ENCODE measurements at places on chromosomes 11 and 22.

GRCh38 chr11:70031631-70032469, 46.3 kb upstream of the ANO1 start:
- no peak for DNase-seq

DNA sequence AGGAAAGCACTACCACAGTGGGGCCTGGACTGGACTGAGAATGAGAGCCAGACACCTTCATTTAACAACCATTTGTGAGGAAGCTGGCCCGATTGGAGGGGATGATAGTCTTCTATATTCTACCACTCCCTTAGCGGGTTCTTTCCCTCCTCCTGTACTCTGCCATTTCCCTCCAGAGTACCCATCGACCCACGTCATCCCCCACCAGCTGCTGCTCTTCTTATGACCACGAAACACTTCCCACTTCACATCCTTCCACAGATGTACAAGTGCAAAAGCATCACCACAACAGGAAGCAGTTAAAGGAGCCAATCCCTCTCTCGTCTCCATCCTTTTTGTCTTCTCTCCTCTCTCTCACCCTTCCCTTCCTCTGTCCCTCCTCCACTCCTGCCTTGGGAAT, 18.0 kb upstream of the UBASH3B start:
- DNase-seq = no peak

DNA sequence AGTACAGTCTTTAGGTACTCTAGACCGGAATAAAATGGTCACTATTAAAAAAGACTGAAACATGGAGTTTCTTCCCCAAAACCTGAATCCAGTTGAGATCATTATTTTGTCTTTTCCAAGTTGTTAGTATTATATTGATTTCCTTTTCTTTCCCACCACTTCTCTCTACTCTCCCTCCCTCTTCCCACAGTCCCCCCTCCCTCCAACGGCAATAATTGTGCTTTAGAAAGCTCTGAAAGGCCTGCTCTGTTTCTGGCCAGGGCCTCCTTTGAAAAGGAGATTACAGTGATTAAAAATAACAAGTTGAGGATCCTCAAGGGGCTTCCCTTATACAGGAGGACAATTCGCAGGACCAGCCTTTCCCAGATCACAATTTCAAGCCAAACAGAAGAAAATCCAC, 3.5 kb downstream of the SPON1 start:
- DNase-seq = no peak

GRCh38 chr11:14386895-14387480, 28.0 kb upstream of the RRAS2 start:
- no peak for DNase-seq

DNA sequence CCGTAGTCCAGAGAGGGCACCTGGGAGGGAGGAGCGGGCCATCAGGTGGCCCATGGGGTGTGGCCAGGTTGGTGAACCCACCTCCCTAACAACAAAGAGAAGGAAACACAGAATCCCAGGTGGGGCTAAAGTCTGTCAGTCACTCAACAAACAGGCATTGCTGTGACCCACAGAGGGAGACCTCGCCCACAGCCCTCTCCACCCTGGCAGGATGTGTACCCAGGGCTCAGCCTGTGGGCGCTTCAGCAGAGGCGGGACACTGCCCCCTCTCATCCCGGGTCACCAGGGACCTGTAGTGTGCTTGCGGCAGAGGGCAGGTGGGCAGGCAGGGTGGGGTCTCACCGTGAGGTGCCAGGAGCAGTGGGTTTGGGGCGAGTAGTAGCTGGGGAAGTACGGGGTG, 25.1 kb downstream of the TMPRSS6 start:
- DNase-seq = no peak

DNA sequence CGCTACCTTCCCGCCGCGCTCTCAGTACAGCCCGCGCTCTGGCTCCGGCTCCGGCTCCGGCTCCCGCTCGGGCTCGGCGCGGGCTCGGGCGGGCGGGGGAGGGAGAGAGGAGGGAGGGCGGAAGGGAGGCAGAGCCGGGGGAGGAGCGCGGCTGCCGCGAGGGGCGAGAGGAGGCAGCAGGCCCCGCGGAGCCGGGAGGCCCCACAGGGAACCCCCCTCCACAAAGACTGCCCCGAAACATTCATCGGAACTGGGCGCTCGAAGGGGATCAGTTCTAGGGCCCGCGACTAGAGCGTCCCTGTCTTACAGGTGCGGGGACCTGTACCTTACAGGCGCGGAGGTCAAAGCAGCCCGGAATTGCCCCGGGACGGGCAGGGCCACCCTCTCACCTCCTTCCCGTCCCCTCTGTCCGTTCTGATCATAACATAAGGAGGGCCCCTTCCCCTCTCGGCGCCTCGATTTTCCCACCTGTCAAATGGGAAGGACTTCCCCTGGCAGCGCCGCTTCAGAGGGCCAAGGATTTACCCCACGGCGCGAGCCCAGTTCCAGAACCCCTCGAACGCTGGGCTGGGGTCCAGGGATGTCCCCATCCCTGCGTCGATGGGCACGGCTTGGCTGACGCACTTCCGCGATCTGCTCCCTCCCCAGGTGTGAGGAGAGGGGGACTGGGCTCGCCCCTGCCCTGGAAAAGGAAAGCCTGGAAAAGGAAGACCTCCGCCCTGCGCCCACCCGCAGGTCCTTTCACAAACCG, at the start of gene SHISA8:
SHISA8 (minus strand) TSS at position 40 of the 751 bp plus-strand sequence. CDS start 407 bp downstream, outside the sequence.
- DNase-seq = no peak

- no peak for DNase-seq
These were observed 59.2 kb upstream of the ATXN10 start for GRCh38 chr22:45612451-45612901.

GRCh38 chr22:17878186-17878694, 104.0 kb upstream of the BID start:
- no peak for DNase-seq

DNA sequence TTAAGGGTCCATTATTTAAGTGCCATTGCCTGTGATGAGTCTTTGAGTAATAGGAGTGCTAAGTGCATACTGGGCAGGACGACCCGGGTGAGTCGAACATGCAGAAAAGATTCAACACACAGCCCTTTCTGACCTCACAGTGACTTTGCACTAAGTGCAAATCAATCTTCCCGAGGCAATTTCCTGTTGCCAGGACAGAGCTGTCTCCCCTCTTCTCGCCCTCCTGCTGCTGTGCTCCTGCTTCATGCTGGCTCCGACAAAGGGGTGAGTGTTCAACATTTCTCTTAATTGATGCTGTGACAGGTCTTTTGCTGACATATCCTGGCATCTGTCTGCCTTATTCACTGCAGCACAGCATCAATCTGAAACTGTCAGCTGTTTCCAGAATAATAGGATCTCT, 42.0 kb downstream of the MCHR1 start:
- DNase-seq = no peak
